ENCODE measurements at places on chromosomes 1 and 21. TPM values are rescaled to one million over a fixed set of nuclear protein-coding genes. Genes with fewer than 3 reads are reported as not detected.
A peak's percentile ranks its signal among the peaks of the same experiment; 100 is the strongest.

The MYBPH gene
- 0.32 TPM for polyA plus RNA-seq

DNA sequence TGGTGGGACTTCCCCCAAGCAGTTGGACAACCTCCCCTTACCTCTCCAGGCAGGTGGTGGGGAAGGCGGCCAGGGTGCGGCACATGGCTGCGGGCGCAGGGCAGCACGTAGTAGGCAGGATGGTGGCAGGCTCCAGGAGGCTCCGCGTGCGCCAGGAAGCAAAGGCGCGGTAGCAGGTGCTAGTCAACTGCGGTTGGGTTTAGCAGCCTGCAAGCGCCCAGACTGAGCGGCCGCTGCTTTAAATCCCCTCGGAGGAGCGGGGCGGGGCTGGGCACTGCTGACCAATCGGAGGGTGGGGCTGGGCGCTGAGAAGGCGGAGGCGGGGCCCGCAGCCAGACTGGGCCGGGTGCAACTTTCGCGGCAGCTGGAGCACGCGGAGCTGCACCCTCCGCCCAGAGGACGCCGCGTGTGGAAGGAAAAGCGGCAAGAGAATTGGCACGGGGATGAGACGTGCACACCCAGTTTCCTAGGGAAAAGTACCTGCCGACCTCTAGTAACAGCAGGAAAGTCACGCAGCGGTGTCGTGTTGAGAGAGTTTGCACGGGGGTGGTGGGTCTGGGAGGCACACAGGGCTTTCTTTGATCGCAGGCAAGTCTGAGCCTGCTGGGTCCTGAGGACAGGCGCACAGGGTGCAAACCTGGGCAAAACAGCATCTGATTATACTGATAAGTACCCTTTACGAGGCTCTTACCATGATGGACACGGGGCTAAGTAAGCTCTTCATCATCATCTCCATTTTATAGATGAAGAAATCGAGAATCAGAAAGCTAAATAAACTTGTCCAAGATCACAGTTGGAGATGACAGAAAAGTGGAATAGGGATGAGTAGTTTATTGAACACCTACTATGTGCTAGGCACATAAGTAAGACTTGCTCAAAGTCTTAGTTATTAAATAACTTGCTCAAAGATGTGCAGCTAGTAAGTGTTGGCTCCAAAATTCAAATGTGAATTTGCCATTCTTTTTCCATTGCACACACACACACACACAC lies at the start of gene RGS16:
Gene RGS16, minus strand, starts transcription at position 215 of the 990 bp plus-strand sequence. Its CDS starts 130 bp downstream, at position 85.
- peak; percentile 57 for DNase-seq

The CR1L gene
- 0.96 TPM for polyA plus RNA-seq

The MYOC gene
- not detected for polyA plus RNA-seq

GRCh38 chr21:33011462-33011861 lies 14.3 kb upstream of the OLIG2 start:
- DNase-seq, result no peak

GRCh38 chr1:55272994-55273393 lies 57.8 kb upstream of the USP24 start:
- no peak for DNase-seq

Data from right renal cortex interstitium (tissue), 3 donors.